ENCODE measurements at places on chromosomes 6 and 20. TPM values are rescaled to one million over a fixed set of nuclear protein-coding genes. Genes with fewer than 3 reads are reported as not detected.

- no peaks in the 10 kb centered on the region for H3K36me3 ChIP-seq
- H3K27me3 ChIP-seq, result peaks cover 12% of the 10 kb centered on the region
- H3K27ac ChIP-seq, result no peak overlapping the region
- H3K4me1 ChIP-seq, result no peaks in the 10 kb centered on the region
Observed at GRCh38 chr6:168524571-168525001, 83.6 kb downstream of the SMOC2 start.

DNA sequence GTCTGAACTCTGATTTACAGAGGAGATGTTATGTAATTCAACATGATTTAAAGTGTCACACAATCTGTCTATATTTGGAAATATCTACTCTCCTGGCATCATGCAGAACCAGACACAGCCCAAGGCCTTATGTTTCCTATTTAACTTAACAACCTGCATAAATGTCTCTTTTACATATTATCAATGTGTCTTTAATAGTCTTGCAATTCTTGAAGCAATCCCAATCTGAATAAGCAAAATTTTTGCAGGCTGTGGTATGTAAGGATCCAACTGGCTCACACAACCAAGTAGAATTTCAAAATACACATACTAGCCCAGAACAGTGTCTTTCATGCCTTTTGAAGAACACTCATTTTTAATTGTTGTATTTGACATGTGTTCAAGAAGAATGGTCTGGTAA lies 443.2 kb downstream of the MAFB start:
- H3K27me3 ChIP-seq, result no peaks in the 10 kb centered on the region
- no peaks in the 10 kb centered on the region for H3K4me1 ChIP-seq
- no peak overlapping the region for H3K4me3 ChIP-seq
- DNase-seq, result no peak

DNA sequence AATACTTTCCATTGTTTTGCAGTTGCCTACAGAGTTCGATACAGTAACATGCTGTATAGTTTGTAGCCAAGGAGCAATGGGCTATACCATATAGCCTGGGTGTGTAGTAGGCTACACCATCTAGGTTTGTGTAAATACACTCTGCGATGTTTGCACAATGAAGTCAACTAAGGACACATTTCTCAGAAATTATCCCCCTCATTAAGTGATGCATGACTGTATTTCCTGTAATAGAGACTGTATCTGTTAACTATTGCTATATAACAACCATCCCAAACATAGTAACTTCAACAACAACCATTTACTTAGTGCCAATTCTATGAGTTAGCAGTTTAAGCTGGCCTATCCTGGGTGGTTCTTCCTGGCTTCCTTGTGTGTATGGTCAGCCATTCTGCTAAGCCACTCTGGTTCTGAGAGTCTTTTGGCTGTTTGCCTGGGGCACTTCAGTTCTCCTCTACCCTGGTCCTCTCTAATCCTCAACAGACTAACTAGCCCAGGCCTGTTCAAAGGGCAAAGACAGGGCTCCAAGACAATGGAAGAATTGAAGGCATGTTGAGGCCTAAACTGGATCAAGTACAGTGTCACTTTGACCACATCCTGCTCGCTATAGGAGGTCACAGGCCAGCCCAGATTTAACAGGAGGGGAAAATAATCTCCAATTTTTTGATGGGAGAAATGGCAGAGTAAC lies 124.0 kb downstream of the PLCB1 start:
- H3K27me3 ChIP-seq, result peaks cover 8% of the 10 kb centered on the region
- H3K27ac ChIP-seq, result no peak overlapping the region
- no peaks in the 10 kb centered on the region for H3K4me1 ChIP-seq
- H3K36me3 ChIP-seq, result no peaks in the 10 kb centered on the region
- no peak for DNase-seq

GRCh38 chr6:112332274-112332673 lies 14.9 kb upstream of the RFPL4B start:
- H3K4me3 ChIP-seq, result no peak overlapping the region
- H3K27me3 ChIP-seq, result no peaks in the 10 kb centered on the region
- no peaks in the 10 kb centered on the region for H3K36me3 ChIP-seq
- no peaks in the 10 kb centered on the region for H3K4me1 ChIP-seq

- H3K4me1 ChIP-seq, result no peaks in the 10 kb centered on the region
- no peaks in the 10 kb centered on the region for H3K27me3 ChIP-seq
- H3K4me3 ChIP-seq, result no peak overlapping the region
- H3K36me3 ChIP-seq, result no peaks in the 10 kb centered on the region
- DNase-seq, result peak; percentile 2
Observed at GRCh38 chr6:164612751-164613150, 696.7 kb downstream of the C6orf118 start.

- H3K27me3 ChIP-seq, result no peaks in the 10 kb centered on the region
- H3K36me3 ChIP-seq, result no peaks in the 10 kb centered on the region
- no peak for DNase-seq
Observed at GRCh38 chr6:3906846-3907151, 57.6 kb downstream of the FAM50B start.

DNA sequence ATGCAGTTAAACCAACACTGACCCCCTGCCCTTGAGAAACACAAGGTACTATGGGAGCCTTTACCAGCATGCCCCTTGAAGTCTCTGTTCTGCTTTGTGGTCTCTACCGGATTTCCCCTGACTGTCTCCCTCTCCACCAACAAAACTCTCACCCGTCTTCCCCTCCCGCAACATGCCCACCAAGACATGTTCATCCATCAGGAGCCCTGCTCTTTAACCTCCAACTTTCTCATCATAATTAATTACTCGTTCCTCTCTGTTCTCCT lies 1.1 kb downstream of the ZNF165 start:
- H3K36me3 ChIP-seq, result peaks cover 37% of the 10 kb centered on the region
- DNase-seq, result no peak
- H3K27me3 ChIP-seq, result no peaks in the 10 kb centered on the region

DNA sequence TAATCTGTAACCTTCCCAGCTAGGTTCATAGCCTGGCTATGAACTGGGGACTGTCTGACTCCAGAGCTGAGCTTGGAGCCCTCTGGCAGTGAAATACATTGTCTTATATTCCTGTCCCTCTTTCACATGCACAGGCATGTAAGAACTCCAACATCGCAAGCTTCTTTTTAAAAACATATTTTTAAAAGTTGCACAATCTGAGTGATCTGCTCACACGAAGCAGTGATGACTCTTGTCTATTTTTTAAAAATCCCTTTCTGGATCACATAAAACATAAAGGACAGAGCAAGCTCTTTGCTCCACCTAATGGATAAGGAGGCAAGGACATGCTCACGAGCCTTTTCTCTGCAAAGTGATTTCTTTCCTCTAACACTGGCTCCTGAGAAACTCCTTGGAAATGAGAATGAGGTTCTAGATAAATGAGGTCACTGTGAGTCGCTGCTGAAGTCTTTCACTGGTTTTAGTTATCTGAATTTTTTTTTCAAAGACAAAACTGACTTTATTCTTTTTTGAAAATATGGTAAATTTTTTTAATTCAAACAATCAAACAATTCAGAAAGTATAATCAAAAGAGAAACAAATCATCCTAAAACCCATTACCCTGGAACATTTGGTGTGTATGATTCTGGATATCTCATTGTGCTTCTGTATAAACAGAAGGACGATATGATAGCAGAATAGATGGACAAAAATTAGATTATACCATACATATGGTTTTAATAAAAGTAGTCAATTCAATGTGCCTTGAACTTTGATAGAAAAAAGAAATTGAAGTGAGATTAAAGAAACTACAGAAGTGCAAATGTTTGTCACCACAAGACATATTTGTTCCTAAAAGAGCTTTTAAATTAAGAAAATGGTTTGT lies 30.8 kb downstream of the IL20RA start:
- H3K27me3 ChIP-seq, result no peaks in the 10 kb centered on the region
- no peaks in the 10 kb centered on the region for H3K36me3 ChIP-seq
- H3K4me1 ChIP-seq, result peaks cover 27% of the 10 kb centered on the region
- peak overlapping the region; percentile 75 for H3K27ac ChIP-seq
- H3K4me3 ChIP-seq, result no peak overlapping the region

GRCh38 chr6:102085257-102085656 lies 691.7 kb downstream of the GRIK2 start:
- H3K4me3 ChIP-seq, result no peak overlapping the region
- H3K4me1 ChIP-seq, result no peaks in the 10 kb centered on the region
- no peak overlapping the region for H3K27ac ChIP-seq
- no peak for DNase-seq
- H3K27me3 ChIP-seq, result no peaks in the 10 kb centered on the region

- H3K27me3 ChIP-seq, result no peaks in the 10 kb centered on the region
- DNase-seq, result no peak
- H3K36me3 ChIP-seq, result no peaks in the 10 kb centered on the region
- H3K4me3 ChIP-seq, result no peak overlapping the region
- no peak overlapping the region for H3K27ac ChIP-seq
Observed at GRCh38 chr6:141488488-141488887, 644.2 kb upstream of the GJE1 start.

DNA sequence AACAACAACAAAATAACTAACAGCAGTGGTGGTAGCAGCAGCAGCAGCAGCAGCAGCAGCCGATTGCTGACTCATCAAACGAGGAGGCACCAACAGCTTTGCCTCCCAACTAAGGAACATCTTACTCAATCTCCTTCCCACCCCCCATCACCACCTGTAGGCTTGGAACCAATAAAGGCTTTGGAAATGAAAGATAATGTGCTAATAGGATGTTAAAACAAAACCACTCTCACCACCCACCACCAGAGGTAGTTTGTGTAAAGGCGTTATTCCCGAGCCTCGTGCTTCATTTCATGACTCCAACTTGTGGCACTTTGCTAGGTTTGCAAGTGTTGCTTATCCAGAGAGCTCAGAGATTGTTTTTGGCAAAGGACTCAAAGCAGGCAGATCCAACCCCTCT lies 346.5 kb downstream of the CD83 start:
- DNase-seq, result no peak
- H3K27me3 ChIP-seq, result no peaks in the 10 kb centered on the region
- H3K4me3 ChIP-seq, result no peak overlapping the region
- H3K4me1 ChIP-seq, result peaks cover 9% of the 10 kb centered on the region

GRCh38 chr20:54323227-54323734 lies 115.4 kb downstream of the PFDN4 start:
- H3K4me3 ChIP-seq, result no peak overlapping the region
- DNase-seq, result no peak
- H3K27ac ChIP-seq, result no peak overlapping the region
- no peaks in the 10 kb centered on the region for H3K4me1 ChIP-seq
- H3K27me3 ChIP-seq, result peaks cover 43% of the 10 kb centered on the region

Gene MPC1
- total RNA-seq, result 26.7 TPM

DNA sequence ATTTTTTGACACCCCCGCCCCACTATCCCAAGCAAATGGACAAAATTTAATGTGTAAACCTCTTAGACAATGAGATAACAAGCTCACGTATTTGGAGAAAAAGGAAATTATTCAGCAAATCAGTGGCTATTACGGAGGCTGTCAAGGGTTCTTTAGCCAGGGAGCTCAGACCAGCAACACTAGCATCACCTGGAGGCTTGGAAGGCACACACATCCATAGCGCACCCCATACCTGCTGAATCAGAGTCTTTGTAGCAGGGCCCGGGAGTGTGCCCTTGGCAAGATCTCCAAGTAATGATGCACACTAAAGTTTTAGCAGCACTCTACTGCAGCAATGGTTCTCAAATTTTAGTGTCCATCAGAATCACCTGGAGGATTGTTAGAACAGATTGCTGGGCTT lies 223.2 kb upstream of the BTBD3 start:
- H3K4me3 ChIP-seq, result no peak overlapping the region
- no peaks in the 10 kb centered on the region for H3K4me1 ChIP-seq
- 0 out of 2 replicates have a peak, but pooled peaks cover 7% of the 10 kb centered on the region for H3K27me3 ChIP-seq
- no peaks in the 10 kb centered on the region for H3K36me3 ChIP-seq
- H3K27ac ChIP-seq, result no peak overlapping the region

Gene HNF4A
- not detected for total RNA-seq

- H3K4me3 ChIP-seq, result no peak overlapping the region
- no peak overlapping the region for H3K27ac ChIP-seq
- no peak for DNase-seq
- H3K27me3 ChIP-seq, result no peaks in the 10 kb centered on the region
- H3K36me3 ChIP-seq, result no peaks in the 10 kb centered on the region
Observed at GRCh38 chr6:24614043-24614420, 32.0 kb downstream of the KIAA0319 start.

- H3K4me3 ChIP-seq, result no peak overlapping the region
- DNase-seq, result no peak
- H3K27ac ChIP-seq, result no peak overlapping the region
- peaks cover 14% of the 10 kb centered on the region for H3K4me1 ChIP-seq
Observed at GRCh38 chr6:160428069-160428430, 79.9 kb downstream of the SLC22A3 start.

GRCh38 chr20:38874460-38875174 lies 51.6 kb upstream of the FAM83D start:
- H3K4me3 ChIP-seq, result no peak overlapping the region
- H3K4me1 ChIP-seq, result peaks cover 23% of the 10 kb centered on the region
- no peak overlapping the region for H3K27ac ChIP-seq
- DNase-seq, result no peak
- no peaks in the 10 kb centered on the region for H3K36me3 ChIP-seq

Gene RAET1G
- 1.5 TPM for total RNA-seq

- H3K4me3 ChIP-seq, result no peak overlapping the region
- no peaks in the 10 kb centered on the region for H3K36me3 ChIP-seq
- no peaks in the 10 kb centered on the region for H3K27me3 ChIP-seq
- H3K27ac ChIP-seq, result no peak overlapping the region
- peaks cover 4% of the 10 kb centered on the region for H3K4me1 ChIP-seq
Observed at GRCh38 chr6:139343052-139343750, 31.2 kb downstream of the CITED2 start.

- H3K4me3 ChIP-seq, result no peak overlapping the region
- H3K4me1 ChIP-seq, result peaks cover 8% of the 10 kb centered on the region
- H3K27ac ChIP-seq, result no peak overlapping the region
- H3K36me3 ChIP-seq, result peaks cover 3% of the 10 kb centered on the region
- DNase-seq, result peak; percentile 97
Observed at GRCh38 chr20:25453035-25453810, 45.8 kb downstream of the GINS1 start.

- peaks cover 3% of the 10 kb centered on the region for H3K36me3 ChIP-seq
- no peaks in the 10 kb centered on the region for H3K4me1 ChIP-seq
- H3K27ac ChIP-seq, result no peak overlapping the region
- no peaks in the 10 kb centered on the region for H3K27me3 ChIP-seq
Observed at GRCh38 chr6:20497216-20498040, 36.8 kb upstream of the CDKAL1 start.

- H3K4me3 ChIP-seq, result no peak overlapping the region
- peak; percentile 41 for DNase-seq
- no peaks in the 10 kb centered on the region for H3K36me3 ChIP-seq
- peaks cover 2% of the 10 kb centered on the region for H3K27me3 ChIP-seq
Observed at GRCh38 chr20:25120457-25120856, 38.5 kb upstream of the VSX1 start.

DNA sequence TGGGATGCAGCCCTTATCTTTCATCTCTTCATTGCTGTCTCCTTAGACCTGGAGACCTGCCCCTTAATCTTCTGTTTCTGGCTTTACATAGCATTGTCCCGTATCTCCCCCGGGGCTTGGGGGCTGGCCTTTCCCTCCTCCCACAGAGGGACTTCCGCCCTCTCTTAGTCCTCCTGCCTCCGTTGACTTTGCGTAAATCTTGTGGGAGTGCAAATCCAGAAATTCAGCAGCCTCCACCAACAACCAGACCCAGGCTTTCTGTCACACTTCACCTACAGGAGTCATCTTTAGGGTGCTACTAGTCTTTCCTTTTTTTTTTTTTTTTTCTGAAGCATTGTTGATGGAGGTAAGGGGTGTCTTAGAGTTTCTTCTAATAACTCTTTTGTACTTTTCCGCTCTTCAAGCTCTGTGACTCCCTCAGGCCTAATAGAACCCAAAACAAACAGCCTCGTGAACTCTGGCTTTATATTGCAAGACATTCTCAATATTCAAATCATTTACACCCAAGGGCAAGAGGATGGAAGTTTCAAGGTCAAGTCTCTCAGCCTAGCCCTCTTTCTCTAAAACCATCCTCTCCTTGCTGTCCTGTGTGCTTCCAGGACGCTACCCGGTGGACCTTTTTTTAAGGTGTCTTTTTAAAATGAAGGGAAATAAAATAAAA lies 66.2 kb downstream of the RREB1 start:
- H3K36me3 ChIP-seq, result peaks cover 16% of the 10 kb centered on the region
- H3K4me1 ChIP-seq, result no peaks in the 10 kb centered on the region
- no peaks in the 10 kb centered on the region for H3K27me3 ChIP-seq
- no peak overlapping the region for H3K27ac ChIP-seq
- H3K4me3 ChIP-seq, result no peak overlapping the region
